ENCODE measurements at places on chromosomes 1 and 21.

GRCh38 chr1:75265792-75266191 is 131.6 kb downstream of the LHX8 start:
- peak; percentile 83 for DNase-seq

- DNase-seq = no peak
These were observed 48.2 kb downstream of the TRPM2 start for GRCh38 chr21:44401386-44402160.

- DNase-seq = no peak
These were observed 2.7 kb downstream of the CDKN2C start for GRCh38 chr1:50972766-50973165.

DNA sequence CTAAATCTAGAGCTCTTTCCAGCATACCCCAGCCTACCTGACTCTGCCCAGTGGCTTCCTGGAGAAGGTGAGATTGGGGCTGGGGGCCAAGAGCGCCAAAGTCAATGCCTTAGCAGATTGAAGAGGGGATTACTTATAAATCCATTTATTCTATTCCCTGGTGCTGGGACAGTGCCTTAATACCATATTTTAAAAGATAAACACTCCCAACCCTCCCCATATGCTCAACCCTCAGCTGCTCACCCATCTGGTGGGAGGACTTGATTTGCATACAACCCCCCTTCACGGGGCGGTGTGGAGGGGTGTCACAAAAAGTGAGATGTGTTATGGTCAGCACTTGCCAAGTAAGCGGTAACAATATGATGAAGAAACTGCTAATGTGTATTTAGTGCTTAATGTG is 3.2 kb upstream of the DISP3 start:
- no peak for DNase-seq

GRCh38 chr21:14737922-14738321 is 191.8 kb upstream of the SAMSN1 start:
- peak; percentile 79 for DNase-seq

DNA sequence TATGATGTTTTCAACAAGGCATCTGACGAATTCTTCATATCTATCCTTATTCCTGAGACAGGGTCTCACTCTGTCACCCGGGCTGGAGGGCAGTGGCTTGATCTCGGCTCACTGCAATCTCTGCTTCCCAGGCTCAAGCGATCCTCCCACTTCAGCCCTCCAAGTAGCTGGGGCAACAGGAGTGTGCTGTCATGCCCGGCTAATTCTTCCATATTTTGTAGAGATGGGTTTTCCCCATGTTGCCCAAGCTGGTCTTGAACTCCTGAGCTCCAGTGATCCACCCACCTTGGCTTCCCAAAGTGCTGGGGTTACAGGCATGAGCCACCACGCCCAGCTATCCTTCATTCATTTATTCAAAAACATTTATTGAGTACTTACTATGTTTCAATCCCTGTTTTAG is 8.0 kb downstream of the YY1AP1 start:
- no peak for DNase-seq

- no peak for DNase-seq
These were observed 23.7 kb upstream of the SLC2A5 start for GRCh38 chr1:9093091-9093490.

DNA sequence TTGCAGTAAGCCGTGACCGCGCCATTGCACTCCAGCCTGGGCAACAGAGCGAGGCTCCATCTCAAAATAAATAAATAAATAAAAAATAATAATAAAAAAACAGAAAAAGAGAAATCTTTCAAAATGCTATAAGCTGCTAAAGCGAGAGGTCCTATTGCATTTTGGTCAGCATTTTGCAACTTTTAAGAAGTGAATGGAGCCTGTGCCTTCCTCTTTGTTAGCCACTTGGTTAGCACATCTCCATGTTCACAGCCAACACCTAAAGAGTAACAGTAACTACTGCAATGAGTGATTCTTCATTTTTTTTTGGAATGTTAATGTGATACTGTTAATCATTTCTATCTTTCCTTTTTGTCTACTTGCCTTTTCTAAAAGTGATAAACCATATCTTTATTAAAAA is 80.6 kb downstream of the ERG start:
- no peak for DNase-seq

GRCh38 chr1:56095696-56096665 is 483.4 kb downstream of the PLPP3 start:
- DNase-seq = no peak

GRCh38 chr1:86933562-86934377 is 19.3 kb downstream of the HS2ST1 start:
- no peak for DNase-seq

DNA sequence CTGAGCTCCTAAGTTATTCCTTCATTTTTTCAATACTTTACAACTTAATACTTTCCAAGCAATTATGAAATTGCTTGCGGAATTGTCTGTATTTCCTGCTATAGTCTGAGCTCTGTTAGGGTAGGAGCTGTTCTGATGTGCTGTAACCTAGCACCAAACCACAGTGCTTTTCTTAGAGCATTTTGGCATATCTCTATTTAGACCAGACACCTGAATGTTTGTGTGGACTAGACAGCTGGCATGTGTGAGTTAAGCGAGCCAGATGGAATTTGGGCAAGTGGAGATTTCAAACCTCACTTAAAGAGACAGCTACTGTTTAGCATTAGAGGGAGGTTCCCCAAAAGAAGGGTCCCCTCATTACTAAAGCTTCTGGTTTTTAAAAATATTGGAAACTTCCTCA is 106.1 kb downstream of the RWDD3 start:
- DNase-seq = no peak

DNA sequence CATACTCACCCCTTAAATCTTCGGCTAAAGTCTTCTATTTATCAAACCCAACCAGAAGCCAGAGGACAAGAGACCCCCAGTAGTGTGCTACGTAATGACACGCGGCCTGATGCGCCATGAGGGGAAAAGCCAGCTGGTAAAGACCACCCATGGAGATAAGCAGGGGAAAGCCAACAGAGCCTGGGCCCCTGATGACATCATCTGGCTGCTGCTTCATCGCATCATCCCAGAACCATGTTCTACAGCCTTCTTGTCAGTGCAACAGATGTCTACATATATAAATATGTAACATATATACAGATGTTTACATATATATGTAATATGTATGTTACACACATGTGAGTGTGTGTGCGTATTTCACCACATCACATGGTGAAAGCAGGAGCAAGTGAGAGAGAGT is 81.7 kb upstream of the VANGL1 start:
- no peak for DNase-seq
